Thoracic aorta (tissue), 2 donors: ENCODE measurements at places on chromosomes 1 and 21. TPM values are rescaled to one million over a fixed set of nuclear protein-coding genes. Genes with fewer than 3 reads are reported as not detected.

Gene ADGRL4
- total RNA-seq, result 26.2 TPM

Gene OLIG2
- total RNA-seq, result not detected

Gene LAMC1
- total RNA-seq, result 273 TPM

Gene ANKRD65
- 0.68 TPM for total RNA-seq

Gene SF3B4
- 15.4 TPM for total RNA-seq

Gene FGGY
- total RNA-seq, result 6.5 TPM

Gene TMEM82
- not detected for total RNA-seq

Gene OLFM3
- total RNA-seq, result not detected

Gene CYP4A22
- total RNA-seq, result not detected

Gene EXO5
- 2.2 TPM for total RNA-seq

Gene ESPN
- total RNA-seq, result not detected

Gene TAS1R3
- not detected for total RNA-seq

Gene LRRC71
- not detected for total RNA-seq

Gene S100B
- 4.7 TPM for total RNA-seq

Gene CADM3
- 7.2 TPM for total RNA-seq

Gene ZCCHC17
- total RNA-seq, result 21.7 TPM

Gene FAM151A
- not detected for total RNA-seq
